ENCODE measurements at places on chromosomes 3 and 15.

GRCh38 chr3:44330444-44330843 lies 8.1 kb upstream of the TCAIM start:
- DNase-seq: no peak

- no peak for DNase-seq
Observed at GRCh38 chr15:70286113-70286806, 188.5 kb upstream of the TLE3 start.

- DNase-seq: no peak
Observed at GRCh38 chr3:62586356-62586755, 213.0 kb upstream of the FEZF2 start.

DNA sequence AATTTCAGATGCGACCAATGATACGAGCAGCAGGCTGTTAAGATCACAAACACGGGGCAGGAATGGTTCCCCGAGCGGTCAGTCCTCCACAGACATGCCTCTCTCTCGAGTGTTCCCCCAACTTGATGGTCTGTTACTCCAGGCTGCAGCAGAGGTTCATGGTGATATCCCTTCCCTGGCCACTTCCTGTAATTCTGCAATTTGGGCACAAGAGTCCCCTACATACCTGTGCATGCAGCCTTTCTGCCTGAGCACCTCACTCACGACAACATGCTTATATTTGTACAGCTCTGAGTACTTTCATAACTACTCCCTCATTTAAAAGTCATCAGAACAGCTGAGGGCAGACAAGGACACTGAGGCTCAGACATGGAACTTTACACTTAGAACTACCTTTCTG lies 408.1 kb upstream of the NR2F2 start:
- DNase-seq: no peak

DNA sequence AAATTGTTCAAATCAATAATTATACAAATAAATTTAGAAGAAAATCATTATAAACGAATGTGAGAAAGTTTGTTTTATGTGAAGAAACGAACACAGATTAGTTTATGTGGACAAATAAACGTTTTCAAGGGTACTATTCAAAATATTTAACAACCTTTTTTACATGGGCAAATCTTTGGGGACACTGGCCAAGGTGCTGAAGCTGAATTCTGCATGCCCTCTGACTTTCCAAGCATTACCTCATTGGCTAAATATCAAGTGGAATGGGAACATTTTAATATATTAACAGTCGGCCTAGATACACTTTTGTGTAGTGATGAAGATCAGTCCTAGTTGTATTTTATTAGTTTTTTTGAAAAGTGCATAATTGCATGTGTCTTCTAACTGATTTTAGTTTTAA lies 636.4 kb upstream of the DPPA4 start:
- no peak for DNase-seq

- DNase-seq: no peak
Observed at GRCh38 chr3:37764586-37764985, 97.1 kb upstream of the CTDSPL start.

GRCh38 chr15:70936326-70936725 lies 43.7 kb downstream of the LRRC49 start:
- no peak for DNase-seq

DNA sequence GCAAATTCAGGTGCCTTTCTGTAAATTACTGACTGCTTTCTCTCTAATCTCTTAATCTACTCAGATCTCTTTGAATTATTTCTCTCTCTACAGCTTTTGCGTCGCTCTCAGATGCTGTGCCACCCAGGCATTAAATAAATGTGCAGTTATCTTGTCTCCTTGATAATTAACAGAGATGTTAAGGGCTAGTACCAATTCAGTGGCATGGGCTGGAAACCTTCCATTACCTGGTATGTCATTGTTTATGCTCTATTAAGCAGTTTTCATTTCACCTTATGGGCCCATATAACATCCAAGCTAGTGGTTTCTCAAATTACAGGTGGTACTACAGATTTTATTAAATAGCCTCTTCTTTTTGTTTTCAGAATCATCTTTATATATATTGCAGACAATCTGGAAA lies 66.0 kb downstream of the PEX5L start:
- DNase-seq: no peak

- no peak for DNase-seq
Observed at GRCh38 chr3:191094057-191094845, 104.8 kb upstream of the OSTN start.

GRCh38 chr3:156291272-156292123 lies 171.1 kb downstream of the KCNAB1 start:
- peak; percentile 79 for DNase-seq

DNA sequence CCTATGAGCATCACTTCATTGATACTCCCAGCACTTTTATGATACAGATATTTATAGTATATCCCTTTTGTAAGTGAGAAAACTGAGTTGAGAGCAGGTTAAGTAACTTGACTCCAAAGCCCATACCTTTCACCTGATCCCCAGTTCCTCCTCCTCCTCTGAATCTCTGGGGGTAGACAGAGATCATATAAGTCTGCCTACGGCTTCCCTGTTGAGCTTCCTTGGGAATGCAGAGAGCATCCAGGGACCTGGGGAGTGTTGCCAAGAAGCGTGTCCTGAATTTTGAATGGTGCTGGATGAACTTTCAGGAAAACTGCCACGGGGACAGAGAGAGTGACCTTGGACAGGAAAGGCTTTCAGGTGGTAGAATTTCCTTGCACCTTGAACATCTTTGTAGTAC lies 268.5 kb downstream of the LRTM1 start:
- DNase-seq: no peak

DNA sequence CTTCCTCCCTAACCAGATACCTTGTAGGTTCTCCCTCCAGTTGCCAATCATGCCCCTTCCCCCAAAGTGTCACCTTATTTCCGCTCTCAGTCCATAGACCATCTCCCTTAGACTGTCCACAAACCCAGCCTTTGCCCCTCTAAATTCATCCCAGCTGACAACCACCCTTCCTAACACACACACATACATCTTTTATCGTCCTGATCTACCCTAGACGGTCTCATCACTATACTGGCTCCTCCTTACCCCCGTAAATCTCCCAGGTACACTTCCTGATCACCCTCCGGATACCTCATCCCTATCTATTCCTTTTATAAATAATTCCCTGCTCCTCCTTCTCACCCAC lies 828 bp downstream of the THOC7 start:
- no peak for DNase-seq

DNA sequence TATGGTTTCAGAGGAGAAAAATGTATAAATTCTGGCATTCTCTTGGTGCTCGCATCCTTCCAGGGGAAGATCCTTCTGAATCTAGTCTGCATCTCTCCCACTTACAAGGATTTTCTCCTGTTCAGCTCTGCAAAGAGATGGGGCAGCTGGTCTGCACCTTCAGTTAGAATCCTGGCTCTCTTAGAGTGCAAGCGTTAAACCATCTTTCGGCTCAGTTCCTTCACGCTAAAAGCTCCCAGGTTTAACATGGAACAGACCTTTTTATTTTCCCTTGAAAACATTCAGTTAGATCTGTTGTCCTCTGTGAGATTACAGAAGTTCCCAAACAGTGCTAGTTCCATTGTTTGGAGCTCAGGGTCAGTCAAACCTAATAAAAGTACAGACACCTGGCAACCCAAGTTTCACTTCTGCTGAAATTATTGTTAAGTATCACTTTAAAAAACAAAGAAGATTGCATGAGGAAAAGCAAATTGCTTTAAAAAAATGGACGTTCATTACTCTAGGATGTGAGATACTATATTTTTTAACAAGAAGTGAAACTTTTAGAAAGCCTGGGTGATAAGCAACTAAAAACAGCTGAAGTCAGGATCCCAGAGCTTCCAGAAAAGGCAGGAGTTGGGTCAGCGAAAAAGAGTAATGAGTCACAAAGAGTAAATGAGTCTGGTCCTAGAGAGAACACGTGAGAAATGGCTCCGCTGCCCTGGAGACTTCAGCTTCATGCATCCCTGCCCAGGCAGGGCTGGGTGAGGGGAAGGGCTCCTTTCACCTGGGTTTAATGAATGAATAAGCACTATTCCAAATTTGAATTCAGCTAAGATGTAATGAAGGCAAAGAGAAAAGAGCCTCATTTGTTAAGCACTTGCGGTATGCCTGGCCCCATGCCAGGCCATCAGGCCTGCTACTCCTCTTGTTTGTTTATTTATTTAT lies 63.3 kb downstream of the ABTB1 start:
- DNase-seq: no peak

DNA sequence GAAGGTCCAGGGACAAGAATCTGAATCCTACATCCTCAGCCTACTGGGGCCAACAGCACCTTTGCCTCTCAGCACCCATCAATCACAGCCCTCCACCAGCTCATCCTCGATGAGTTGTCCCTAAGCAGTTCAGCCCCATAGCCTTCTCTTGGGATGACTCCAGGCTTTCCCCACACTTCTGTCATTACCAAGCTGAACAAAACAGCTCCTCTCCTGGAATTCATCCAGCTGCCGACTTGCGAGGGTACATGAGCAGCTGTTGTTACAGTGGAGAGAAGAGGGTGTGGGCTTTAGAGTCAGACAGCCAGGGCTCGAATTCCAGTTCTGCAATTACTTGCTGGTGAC lies 69.0 kb upstream of the THBS1 start:
- no peak for DNase-seq

DNA sequence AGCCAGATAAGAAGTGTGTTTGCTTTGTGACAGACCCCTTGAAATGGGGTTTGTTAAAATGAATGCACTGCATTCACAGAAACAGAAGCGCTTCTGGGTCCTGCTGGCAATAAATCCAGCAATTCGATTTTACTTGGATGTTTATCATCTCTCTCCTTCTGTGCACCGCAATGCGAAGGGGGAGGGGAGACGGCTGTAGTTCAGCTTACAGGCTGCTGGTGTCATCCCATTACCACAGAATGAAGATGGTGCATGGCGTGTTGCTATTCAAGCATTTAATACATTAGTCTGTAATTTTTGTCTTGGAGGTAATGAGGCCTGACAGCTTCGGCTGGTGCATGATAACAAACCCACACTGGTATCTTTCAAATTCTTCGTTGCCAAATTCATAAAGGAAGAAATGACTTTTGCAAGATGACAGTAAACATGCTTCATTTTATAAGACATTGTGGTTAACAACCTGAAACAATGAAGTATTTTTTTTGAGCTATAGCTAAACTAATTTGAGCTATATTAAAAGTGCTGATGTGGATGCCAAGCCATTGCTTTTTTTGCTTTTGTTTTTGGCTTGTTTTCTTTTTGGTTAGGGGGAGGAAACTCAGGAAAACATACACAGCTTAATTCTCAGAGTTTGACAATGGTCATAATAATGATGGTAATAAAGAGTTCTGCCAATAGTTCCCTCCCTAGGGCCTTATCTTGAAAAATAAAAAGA lies 418.3 kb downstream of the OTOL1 start:
- peak; percentile 98 for DNase-seq

GRCh38 chr3:151923901-151924300 lies 50.5 kb downstream of the SUCNR1 start:
- no peak for DNase-seq

DNA sequence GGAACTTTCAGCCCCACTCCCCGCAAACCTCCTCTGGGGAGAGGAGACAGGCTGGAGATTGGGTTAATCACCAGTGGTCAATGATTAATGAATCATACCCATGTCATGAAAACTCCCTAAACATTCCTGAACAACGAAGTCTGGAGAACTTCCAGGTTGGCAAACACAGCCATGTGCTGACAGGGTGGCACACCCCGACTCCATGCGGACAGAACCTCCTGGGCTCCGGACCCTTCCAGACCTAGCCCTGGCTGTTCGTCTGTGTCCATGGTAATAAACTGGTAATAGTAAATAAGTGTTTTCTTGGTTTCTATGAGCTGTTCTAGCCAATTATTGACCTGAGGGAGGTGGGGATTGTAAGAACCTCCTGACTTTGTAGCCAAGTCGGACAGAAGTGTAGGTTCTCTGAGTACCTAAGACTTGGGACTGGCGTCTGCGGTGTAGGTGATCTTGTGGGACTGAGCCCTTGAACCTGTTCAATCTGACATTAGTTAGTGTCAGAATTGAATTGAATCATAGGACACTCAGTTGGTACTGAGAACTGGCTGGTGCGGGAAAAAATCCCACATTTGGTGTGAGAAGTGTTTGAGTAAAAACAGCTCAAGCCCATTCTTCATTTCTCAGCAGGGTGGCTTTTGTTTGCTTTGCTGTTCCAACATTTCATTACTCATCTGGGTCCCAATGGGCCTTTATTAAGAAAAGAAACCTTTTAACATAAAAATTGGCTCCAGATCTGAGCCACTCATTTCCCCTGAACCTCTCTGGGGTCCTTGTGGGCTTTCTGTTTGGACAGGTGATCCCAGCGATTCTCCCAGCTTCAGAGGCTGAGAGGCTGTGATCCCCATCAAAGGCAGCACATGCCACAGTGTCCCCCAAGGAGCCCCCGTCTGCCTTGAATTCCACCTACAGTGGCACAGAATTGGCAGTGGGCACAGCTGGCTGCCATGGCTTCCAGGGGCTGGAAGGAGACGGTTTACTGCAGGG lies 151.0 kb downstream of the TJP1 start:
- no peak for DNase-seq

DNA sequence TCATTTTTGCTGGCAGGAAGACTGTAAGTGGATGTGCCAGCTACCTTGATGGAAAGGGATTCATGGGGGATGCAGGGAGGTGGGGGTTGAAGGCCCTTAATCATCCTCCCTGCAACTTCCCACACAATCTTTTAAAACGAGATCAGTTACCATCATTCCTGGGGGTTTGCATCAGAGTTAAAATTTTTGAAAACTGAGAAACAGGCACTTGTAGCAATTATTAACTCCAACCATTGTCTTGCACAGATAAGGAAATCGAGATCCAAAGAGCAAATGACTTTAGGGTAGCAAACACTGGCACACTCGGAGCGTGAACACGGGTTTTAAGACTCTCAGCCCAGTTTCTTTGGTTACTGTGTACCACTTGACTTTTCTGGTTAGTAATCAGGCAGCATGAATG lies 41.9 kb downstream of the GPD1L start:
- no peak for DNase-seq

- DNase-seq: peak; percentile 24
Observed at GRCh38 chr3:158659454-158660237, 12.8 kb downstream of the LXN start.

GRCh38 chr3:30662836-30663235 lies 56.4 kb downstream of the TGFBR2 start:
- no peak for DNase-seq

DNA sequence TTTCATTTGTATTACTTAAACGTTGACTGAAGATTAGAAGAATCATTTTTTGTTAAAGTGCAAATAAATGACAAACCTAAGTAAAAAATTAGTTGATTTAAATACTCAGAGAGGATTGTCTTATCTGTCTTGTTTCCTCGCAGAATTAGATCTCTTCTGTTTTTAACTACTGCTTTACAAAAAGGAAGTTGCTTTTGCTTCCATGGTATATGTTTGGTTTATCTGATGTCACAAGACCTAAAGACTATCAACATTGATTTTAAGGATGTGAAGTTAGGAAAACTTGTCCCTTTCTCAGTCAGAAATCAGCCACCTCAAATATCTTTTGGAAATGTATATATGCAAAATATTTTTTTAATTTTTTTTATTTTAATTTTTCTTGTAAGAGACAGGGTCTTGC lies 28.7 kb downstream of the GPR171 start:
- DNase-seq: no peak
